ENCODE measurements at places on chromosomes 1 and 21. TPM values are rescaled to one million over a fixed set of nuclear protein-coding genes. Genes with fewer than 3 reads are reported as not detected.

GRCh38 chr21:35521293-35521692 lies 472.2 kb upstream of the RUNX1 start:
- no peak for DNase-seq

GRCh38 chr1:201781437-201781836 lies 47.5 kb upstream of the IPO9 start:
- no peak for DNase-seq

- peak; percentile 87 for DNase-seq
These were observed 15.6 kb downstream of the UTP11 start for GRCh38 chr1:38028105-38028591.

DNA sequence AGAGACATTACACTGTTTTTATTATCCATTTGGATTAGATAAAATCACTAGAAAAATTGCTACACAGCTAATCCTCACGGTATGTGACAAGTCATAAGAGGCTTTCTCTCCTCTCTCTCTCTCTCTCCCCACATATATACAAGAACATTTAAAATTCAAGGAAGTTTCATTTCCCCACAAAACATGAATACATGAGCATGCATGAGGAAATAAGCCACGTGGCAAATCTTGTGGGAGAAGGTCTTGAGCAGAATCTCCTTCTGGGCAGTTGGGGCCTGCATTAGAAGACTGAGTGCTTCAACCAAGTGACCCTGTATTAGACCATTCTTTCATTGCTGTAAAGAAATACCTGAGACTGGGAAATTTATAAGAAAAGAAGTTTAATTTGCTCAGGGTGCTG lies 1313.1 kb downstream of the MRPL39 start:
- DNase-seq = no peak

- DNase-seq = no peak
These were observed 737 bp upstream of the SMAP2 start for GRCh38 chr1:40372658-40373322.

DNA sequence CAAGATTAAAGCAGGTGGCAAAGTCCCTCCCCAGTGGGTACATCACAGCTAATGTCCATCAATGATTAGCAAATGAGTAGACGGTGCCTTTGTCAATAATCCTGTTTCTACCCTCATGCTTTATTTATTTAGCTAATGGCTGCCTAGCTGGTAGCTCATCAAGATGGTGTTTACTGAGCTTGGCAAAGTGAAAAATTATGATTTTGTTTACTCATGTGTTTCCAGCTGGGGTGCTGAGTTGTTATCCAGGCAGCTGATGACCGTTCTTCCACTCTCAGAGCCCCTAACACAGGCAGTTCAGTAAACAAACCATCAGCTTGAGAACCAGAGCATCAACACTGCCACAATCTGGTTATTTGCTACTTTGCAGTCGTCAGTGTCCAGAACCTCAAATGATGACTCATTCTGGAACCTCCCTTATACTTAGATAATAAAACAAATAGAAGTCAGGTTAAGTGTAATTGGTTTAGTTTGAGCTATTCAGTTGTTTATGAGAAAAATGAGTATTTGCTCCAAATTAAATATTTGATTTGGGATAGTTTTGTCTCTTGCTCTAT lies 163.9 kb downstream of the ST6GALNAC5 start:
- no peak for DNase-seq

DNA sequence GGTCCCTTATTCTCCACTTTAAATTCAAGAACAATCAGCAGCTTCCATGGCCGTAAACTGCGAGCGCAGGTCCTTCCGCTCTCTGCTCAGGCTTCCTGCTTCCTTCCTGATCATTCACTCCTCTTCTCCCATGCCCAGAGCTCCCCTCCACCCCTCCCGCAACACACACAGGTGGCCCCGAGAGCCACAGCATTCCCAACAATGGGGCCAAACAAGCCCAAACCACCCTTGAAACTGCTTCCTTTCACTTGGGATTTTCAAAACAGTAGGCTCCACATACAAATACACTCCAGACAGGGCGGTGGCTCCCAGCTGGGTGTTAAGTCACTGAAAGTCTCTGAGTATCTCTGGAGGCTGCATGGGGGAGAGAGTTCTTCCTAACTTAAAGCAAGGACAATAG lies 11.4 kb downstream of the FAM89A start:
- no peak for DNase-seq

Gene RNF220
- total RNA-seq = 73.7 TPM

Gene RIPPLY3
- 0.27 TPM for total RNA-seq

Gene FCGR1A
- not detected for total RNA-seq

Gene TSPAN2
- 2.7 TPM for total RNA-seq

Gene TNFRSF4
- 1,005 TPM for total RNA-seq
